Activated T-helper 17 cell treated with anti-CD3 and anti-CD28 coated beads, Interleukin-2, amount 50 U/mL, for 72 hours (primary cell): ENCODE measurements at places on chromosomes 5 and 9.

- peak overlapping the region; percentile 93 for H3K27ac ChIP-seq
- H3K4me1 ChIP-seq: peaks cover 46% of the 10 kb centered on the region
- H3K4me3 ChIP-seq: peak overlapping the region; percentile 87
- ATAC-seq: no peak
- H3K36me3 ChIP-seq: peaks cover 20% of the 10 kb centered on the region
Observed at GRCh38 chr5:95809414-95809960, 13.0 kb downstream of the GLRX start.

GRCh38 chr9:127422133-127422782 is 1.9 kb upstream of the ZNF79 start:
- H3K36me3 ChIP-seq: peaks cover 36% of the 10 kb centered on the region
- no peak overlapping the region for H3K27ac ChIP-seq
- ATAC-seq: no peak
- no peaks in the 10 kb centered on the region for H3K27me3 ChIP-seq

GRCh38 chr9:117747386-117747970 is 43.3 kb downstream of the TLR4 start:
- H3K27ac ChIP-seq: no peak overlapping the region
- peaks cover 52% of the 10 kb centered on the region for H3K27me3 ChIP-seq
- no peak for ATAC-seq
- no peaks in the 10 kb centered on the region for H3K4me1 ChIP-seq

- peaks cover 14% of the 10 kb centered on the region for H3K4me1 ChIP-seq
- no peak for ATAC-seq
- no peaks in the 10 kb centered on the region for H3K27me3 ChIP-seq
- H3K36me3 ChIP-seq: peaks cover 4% of the 10 kb centered on the region
- H3K4me3 ChIP-seq: no peak overlapping the region
Observed at GRCh38 chr9:35729101-35729500, 2.9 kb downstream of the TLN1 start.

GRCh38 chr5:173839117-173839713 is 48.9 kb upstream of the CPEB4 start:
- H3K4me3 ChIP-seq: no peak overlapping the region
- no peaks in the 10 kb centered on the region for H3K36me3 ChIP-seq
- H3K27ac ChIP-seq: no peak overlapping the region
- H3K27me3 ChIP-seq: no peaks in the 10 kb centered on the region
- H3K4me1 ChIP-seq: no peaks in the 10 kb centered on the region

GRCh38 chr5:1933364-1934055 is 50.8 kb upstream of the IRX4 start:
- H3K27me3 ChIP-seq: peaks cover 39% of the 10 kb centered on the region
- H3K27ac ChIP-seq: no peak overlapping the region
- no peak for ATAC-seq
- H3K4me1 ChIP-seq: no peaks in the 10 kb centered on the region

DNA sequence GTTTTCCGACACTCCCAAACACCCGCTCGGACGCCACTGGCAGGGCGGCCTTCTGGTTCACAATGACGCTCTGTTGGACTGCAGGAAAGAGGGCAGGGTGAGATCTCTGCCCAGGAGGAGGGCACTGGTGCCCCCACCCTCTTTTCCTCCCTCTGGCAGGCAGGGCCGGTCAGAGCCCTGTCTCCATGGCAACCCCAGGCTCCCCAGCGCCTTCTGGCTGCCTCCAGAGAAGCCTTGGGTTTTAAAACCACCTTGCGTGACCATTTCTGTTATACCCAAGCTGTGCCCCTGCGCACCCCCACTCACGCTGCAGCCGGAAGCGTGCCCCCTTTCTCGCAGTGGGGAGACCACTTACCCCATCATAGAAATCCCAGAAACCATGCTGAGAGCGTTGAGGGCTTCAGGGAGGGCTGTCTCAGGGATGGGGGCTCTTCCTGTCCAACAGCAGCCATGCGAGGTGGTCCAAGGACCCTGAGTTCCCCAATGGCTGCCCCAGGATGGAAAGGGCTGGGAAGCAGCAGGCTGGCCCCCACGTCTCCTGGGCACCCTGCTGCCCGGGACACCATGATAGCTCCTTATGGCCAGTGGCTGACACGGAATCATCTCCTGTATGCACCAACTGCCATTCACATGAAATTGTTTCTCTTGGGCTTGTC is 7.3 kb downstream of the C9orf50 start:
- H3K4me1 ChIP-seq: peaks cover 9% of the 10 kb centered on the region
- no peaks in the 10 kb centered on the region for H3K36me3 ChIP-seq
- H3K27ac ChIP-seq: no peak overlapping the region
- peaks cover 5% of the 10 kb centered on the region for H3K27me3 ChIP-seq
- no peak for ATAC-seq

- H3K4me3 ChIP-seq: peak overlapping the region; percentile 60
- no peaks in the 10 kb centered on the region for H3K27me3 ChIP-seq
- H3K36me3 ChIP-seq: peaks cover 72% of the 10 kb centered on the region
Observed at GRCh38 chr5:131329286-131329560, 65.4 kb downstream of the CDC42SE2 start.

DNA sequence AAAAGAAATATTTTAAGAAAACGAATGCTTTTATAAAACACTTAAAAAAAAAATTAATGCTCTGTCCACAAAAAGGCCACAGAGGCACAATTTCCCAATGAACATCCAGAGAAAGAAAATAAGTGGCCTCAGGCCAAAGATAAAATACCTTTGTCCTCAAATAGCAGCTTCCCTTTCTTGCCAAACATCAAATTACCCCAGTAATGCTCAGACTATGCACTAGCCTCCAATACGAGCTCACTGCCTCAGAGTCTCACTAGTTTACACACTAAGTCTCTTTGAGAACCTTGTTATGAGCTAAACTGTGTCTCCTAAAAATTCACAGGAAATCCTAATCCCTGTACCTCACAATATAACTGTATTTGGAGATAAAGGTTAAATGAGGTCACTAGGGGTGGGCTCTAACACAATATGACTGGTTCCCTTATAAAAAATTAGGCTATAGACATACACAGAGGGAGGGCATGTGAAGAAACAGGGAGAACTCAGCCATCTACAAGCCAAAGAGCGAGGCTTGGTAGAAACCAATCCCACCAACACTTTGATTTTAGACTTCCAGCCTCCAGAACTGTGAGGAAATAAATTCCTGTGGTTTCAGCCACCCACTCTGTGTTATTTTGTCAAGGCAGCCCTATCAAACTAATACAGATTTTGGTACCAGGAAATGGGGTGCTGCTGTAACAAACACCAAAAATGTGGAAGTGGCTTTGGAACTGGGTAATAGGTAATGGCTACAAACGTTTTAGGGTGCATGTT is 4.4 kb downstream of the MPDZ start:
- H3K36me3 ChIP-seq: no peaks in the 10 kb centered on the region
- no peak overlapping the region for H3K27ac ChIP-seq
- H3K27me3 ChIP-seq: peaks cover 8% of the 10 kb centered on the region
- ATAC-seq: no peak

- ATAC-seq: no peak
- no peaks in the 10 kb centered on the region for H3K36me3 ChIP-seq
- no peaks in the 10 kb centered on the region for H3K4me1 ChIP-seq
- H3K4me3 ChIP-seq: no peak overlapping the region
- H3K27me3 ChIP-seq: no peaks in the 10 kb centered on the region
Observed at GRCh38 chr9:79021084-79021483, 550.7 kb upstream of the TLE4 start.

DNA sequence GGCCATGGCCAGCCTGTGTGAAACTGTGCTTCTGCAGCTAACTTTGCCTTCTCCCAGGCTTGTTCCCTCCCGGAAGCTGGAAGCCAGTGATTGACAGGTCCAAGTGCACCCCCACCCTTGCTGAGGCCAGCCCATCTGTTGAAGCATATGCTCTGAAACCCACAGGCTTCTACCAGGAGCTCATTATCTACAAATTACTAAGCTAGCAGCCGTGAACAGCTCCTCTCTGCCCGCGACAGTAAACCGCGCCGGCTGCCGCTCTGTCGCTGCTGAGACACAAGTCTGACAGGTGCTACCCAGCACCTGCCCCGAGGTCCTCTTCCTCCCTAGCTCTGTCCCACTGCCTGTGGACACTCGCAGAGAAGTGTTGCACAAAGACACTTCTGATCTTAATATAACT is 490.9 kb downstream of the GADD45G start:
- H3K4me3 ChIP-seq: no peak overlapping the region
- H3K27me3 ChIP-seq: peaks cover 14% of the 10 kb centered on the region
- no peak overlapping the region for H3K27ac ChIP-seq
- no peaks in the 10 kb centered on the region for H3K36me3 ChIP-seq

GRCh38 chr9:136093346-136093986 is 1.6 kb downstream of the NACC2 start:
- no peaks in the 10 kb centered on the region for H3K27me3 ChIP-seq
- no peaks in the 10 kb centered on the region for H3K36me3 ChIP-seq
- peak overlapping the region; percentile 53 for H3K4me3 ChIP-seq
- H3K27ac ChIP-seq: peak overlapping the region; percentile 37
- no peak for ATAC-seq

DNA sequence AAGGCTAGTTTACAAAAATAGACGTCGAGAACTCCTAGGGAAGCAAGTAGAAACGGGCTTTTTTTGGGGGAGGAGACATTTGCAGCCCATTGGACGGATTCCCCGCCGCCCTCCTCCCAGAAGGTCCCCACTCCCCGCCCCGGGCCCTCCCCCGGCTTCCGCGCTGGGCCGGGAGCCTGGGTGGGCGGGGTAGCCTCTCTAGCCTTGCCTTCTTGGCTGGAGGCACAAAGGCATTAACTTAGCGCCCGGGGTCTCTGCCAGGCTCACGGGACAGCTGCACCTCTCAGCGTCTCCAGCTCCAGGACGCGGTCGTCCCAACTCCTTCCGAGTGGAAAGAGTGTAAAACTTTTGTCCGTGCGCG is at the start of gene DMRTA1:
Gene DMRTA1, plus strand, starts transcription at position 236 of the 361 bp plus-strand sequence. CDS start 242 bp downstream, outside the sequence.
- H3K4me3 ChIP-seq: peak within 1 kb of the TSS; percentile 66
- no peaks in the 10 kb centered on the region for H3K4me1 ChIP-seq
- H3K36me3 ChIP-seq: no peaks in the 10 kb centered on the region
- H3K27ac ChIP-seq: no peak within 1 kb of the TSS
- H3K27me3 ChIP-seq: peaks cover 32% of the 10 kb centered on the region

GRCh38 chr9:10704720-10705119 is 91.9 kb upstream of the PTPRD start:
- H3K4me1 ChIP-seq: no peaks in the 10 kb centered on the region
- H3K4me3 ChIP-seq: no peak overlapping the region
- H3K27me3 ChIP-seq: no peaks in the 10 kb centered on the region
- no peak for ATAC-seq
- H3K27ac ChIP-seq: no peak overlapping the region

- H3K27ac ChIP-seq: no peak overlapping the region
- no peaks in the 10 kb centered on the region for H3K4me1 ChIP-seq
- no peaks in the 10 kb centered on the region for H3K36me3 ChIP-seq
- H3K27me3 ChIP-seq: no peaks in the 10 kb centered on the region
- ATAC-seq: no peak
Observed at GRCh38 chr5:163885117-163885516, 379.7 kb downstream of the MAT2B start.

DNA sequence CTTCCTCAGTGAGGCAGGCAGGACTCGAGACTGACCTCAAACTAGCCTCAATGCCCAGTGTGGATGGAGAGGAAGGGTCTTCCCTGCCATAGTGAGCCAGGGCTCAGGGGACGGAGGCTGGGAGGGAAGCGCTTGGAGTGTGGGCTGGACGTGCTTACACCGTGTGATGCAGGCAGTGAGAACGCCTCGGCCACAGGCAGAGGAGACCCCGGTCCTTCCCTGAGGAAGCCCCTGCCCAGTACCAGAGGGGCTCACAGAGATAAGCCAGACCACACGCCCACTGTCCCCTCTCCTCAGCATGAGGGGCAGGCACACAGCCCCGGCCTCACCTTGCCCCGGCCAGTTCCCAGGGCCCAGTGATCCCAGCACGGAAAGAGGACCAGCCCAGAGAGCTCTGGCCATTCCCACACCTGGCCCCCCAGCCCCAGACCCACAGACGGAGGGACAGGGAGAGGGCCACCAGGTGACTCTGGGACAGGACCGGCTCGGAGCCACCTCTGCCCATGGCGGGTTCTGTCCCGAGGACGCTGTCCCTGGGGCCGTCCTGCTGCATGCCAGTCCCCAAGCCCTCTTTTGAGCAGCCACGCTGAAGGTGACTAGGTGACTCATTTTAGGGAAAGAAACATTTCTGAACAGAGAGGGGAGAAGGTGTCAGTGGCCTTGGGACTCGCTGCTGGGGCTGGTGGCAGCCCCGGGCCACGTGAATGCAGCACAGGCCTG is 6.0 kb upstream of the NSMF start:
- H3K27ac ChIP-seq: no peak overlapping the region
- ATAC-seq: no peak
- H3K4me3 ChIP-seq: no peak overlapping the region
- H3K4me1 ChIP-seq: no peaks in the 10 kb centered on the region
- H3K36me3 ChIP-seq: no peaks in the 10 kb centered on the region
- H3K27me3 ChIP-seq: no peaks in the 10 kb centered on the region

DNA sequence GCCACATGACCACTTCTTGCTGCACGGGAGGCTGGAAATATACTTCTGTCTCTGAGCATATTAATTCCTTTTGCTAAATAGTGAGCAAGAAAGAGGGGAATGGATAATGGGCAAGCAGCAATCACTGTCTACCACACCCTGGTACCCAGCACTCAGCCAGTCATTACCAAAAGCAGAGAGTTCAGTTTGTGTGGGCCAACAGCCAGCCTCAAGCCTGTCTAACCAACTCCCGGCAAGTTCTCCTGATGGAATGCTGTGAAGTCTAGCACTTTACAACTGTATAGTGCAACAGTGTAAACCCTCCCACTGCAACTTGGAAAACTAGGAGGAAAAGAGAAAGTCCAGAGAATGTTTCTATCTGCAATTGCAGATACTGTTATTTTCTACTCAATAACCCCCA is 47.8 kb downstream of the PLK2 start:
- no peak overlapping the region for H3K4me3 ChIP-seq
- H3K27ac ChIP-seq: no peak overlapping the region
- no peaks in the 10 kb centered on the region for H3K4me1 ChIP-seq
- H3K36me3 ChIP-seq: no peaks in the 10 kb centered on the region
- ATAC-seq: no peak

GRCh38 chr5:143398451-143399237 is 4.8 kb downstream of the NR3C1 start:
- no peak for ATAC-seq
- H3K4me1 ChIP-seq: peaks cover 48% of the 10 kb centered on the region
- no peaks in the 10 kb centered on the region for H3K27me3 ChIP-seq
- H3K36me3 ChIP-seq: peaks cover 59% of the 10 kb centered on the region
- peak overlapping the region; percentile 90 for H3K4me3 ChIP-seq

GRCh38 chr9:85640425-85640824 is 101.3 kb downstream of the AGTPBP1 start:
- H3K4me1 ChIP-seq: no peaks in the 10 kb centered on the region
- H3K27me3 ChIP-seq: no peaks in the 10 kb centered on the region
- H3K36me3 ChIP-seq: peaks cover 68% of the 10 kb centered on the region
- no peak for ATAC-seq
- no peak overlapping the region for H3K4me3 ChIP-seq

DNA sequence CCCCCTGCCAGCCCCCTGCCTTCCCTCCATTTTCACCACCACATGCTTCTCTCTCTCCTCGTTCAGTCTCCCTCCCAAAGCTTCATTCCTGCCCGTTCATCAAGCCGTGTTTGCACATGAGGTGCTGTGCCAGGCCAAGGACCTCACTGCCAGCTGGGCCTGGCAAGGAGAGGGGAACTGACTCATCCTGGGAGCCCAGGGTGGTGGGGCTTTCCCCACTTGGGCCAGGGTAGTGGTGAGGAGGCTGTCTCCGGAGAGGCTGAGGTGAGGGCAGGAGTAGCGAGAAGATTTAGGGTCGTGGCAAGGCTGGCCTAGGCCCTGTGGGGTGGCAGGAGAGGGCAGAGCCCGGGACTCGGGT is 30.4 kb upstream of the NOTCH1 start:
- H3K36me3 ChIP-seq: no peaks in the 10 kb centered on the region
- peak; percentile 94 for ATAC-seq
- no peak overlapping the region for H3K27ac ChIP-seq
